ENCODE measurements at places on chromosomes 5 and 9.
A peak's percentile ranks its signal among the peaks of the same experiment; 100 is the strongest.

DNA sequence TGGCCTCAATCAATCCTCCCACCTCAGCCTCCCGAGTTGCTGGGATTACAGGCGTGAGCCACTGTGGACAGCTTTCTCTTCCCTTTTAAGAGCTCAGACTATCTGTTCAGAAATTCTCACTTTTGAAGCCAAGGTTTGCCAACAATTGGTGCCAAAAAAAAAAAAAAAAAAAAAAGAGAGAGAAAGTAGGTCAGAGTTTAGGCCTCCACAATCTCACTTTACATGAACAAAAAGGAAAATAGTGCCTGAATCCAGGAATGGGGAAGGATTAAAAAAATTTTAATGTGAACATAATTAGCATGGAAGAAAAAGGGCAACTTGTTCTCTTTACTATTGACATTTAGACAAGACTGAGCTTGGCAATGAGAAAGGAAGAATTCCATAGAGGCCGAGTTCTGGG is 94.1 kb downstream of the NSG2 start:
- DNase-seq, result no peak

- no peak for DNase-seq
Measured at GRCh38 chr9:78122631-78123030, 91.0 kb upstream of the GNAQ start.

DNA sequence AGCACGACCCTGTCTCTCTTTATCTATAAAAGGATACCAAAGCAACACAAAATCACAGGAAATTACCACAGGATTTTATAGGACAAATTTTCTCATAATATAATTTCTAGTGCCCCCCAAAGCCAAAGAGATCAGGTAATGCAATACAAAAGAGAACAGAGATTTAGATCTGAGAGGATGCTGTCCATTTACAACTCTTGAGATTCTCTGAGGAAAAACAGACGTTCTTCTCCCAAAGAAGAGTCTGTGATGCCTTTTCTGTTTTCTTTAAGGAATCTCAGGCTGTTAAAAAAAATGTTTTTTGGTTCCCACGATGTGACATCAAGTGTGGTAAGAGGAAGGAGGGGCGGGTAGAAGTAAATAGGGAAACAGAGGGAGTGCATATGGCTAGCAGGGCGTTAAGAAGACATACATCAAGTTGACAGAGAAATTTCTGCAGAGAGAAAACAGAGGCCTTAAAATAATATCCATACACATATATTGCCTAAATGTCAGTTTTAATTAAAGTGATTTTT is 274.7 kb downstream of the YTHDC2 start:
- no peak for DNase-seq

DNA sequence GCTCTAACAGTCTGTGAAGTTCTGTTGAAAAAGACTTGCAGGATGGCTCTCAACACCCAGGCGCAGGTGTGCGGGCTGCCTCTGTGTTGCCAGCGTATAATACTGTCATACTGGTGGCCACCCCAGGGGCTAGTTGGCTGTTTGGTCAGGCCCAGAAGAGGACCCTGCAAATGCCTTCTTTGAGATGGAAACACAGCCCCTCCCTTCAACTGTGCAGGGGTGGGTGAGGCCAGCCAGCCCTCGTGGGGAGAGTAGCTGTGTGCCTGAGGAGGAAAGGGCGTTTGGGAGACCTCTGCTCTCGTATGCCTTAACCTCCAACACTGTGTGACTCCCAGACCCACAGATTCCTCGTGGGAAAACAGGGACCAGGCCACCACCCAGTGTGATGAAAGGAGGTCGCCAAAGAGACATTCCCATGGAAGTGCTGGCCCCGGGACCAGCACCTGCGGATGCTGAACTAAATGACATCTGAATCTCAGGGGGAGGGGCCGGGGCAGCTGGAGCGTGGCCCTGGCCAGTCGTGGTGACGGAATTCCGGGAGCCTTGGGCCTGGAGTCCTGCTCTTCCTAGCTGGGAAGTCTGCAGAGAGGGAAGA is 11.3 kb upstream of the SCGB3A1 start:
- DNase-seq, result no peak

DNA sequence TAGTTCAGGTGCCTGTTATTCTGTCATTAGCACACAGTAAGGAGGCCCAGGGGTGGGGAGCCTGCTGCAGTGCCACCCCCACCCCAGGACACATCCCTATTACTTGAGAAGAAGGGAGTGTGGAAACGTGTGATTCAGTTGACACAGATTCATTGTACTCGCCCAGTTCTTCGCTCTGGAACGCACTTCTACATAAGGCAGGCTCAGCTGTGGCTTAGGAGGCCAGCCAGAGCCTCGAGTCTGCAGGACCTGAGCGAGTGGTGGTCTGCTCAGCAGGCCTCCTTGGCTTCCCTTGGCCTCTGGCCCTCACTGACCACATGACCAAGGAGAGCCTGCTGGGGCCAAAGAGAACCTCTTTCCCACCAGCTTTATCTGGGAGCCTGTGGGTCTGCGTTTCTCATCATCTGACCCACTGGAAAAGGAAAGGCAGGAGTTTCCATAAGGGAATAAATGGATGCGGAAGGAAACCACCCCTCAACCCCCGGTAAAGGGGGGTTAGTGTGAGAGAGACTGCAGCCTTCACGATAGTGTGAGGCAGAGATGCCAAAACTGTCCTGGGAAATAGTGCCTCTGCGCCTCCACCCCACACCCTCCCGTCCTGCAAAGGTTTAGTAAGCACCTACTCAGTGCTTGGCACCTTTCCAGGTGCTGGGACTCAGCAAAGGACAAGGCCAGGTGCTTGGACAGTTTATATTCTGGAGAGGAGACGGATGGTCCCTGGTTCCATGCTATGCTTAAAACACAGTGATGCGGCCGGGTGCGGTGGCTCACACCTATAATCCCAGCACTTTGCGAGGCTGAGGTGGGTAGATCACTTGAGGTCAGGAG is 73.7 kb downstream of the PPARGC1B start:
- DNase-seq, result no peak

- DNase-seq, result no peak
Measured at GRCh38 chr5:8349855-8350254, 480.9 kb downstream of the MTRR start.

- no peak for DNase-seq
Measured at GRCh38 chr9:124583134-124583533, 75.9 kb upstream of the NR5A1 start.

GRCh38 chr9:84151640-84152039 is 171.0 kb downstream of the RMI1 start:
- DNase-seq, result no peak

DNA sequence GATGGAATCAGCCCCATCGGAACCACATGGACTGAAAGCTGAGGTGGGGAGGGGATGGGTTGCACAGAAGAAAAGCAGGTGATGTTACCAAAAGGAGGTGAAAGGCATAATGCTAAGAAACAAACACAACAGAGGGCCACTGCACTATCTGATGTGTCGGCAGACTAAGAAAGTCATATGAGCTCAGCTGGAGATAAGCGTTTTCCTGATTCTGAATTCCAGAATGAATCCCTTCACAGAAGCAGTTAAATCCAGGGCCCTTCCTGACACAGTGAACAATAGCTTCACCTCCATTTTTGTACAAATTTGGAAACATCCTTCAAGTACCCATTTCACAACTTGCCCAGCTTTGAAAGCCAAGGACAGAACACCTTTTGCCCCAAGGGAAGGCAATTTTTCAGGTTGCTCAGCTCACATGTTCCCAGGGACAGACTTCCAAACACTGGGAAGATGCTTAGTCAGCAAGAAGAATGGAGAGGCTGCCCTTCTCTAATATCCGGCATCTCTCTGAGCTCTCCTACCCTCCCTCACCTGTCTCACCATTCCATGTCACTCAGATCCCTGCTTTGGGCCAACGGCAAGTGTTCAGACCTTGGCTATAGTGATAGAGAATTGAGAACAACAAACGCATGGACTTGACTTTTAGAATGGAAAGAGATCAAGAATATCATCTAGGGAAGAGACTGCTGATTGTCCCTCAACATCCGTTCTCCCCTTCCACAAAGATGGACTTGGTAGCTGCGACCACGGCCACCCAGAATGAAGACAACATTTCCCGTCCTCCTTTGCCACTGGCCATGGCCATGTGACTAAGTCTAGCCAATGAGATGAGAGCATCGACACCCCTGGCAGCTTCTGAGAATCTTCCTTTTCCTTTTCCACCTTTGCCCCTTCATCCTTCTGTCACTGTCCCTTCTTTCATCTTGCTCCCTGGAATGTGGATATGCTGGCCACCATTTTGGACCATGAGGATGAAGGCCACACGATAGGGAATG is 68.6 kb upstream of the IL17B start:
- no peak for DNase-seq

GRCh38 chr5:40547557-40547956 is 132.2 kb upstream of the PTGER4 start:
- DNase-seq, result no peak

- no peak for DNase-seq
Measured at GRCh38 chr5:173689171-173689736, 72.8 kb upstream of the BOD1 start.

GRCh38 chr5:373710-374602 is 52.4 kb downstream of the AHRR start:
- DNase-seq, result peak; percentile 84

DNA sequence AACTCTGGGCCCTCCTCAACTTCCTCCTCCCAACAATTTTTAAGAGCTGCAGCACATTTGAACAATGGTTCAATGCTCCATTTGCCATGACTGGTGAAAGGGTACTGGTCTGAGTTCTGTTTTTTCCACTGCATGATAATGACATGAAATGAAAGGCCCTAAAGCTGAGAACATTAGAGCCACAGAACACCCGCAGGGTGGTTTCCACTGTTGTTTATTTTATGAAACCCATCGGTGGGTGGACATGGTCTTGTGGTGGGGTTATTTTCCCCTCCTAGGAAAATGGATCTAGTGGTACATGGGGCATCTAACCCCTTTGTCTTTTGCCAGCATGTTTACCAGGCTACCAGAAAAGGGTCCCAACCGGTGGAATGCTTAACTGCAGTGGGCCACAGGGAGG is 71.8 kb downstream of the SMARCA2 start:
- no peak for DNase-seq

DNA sequence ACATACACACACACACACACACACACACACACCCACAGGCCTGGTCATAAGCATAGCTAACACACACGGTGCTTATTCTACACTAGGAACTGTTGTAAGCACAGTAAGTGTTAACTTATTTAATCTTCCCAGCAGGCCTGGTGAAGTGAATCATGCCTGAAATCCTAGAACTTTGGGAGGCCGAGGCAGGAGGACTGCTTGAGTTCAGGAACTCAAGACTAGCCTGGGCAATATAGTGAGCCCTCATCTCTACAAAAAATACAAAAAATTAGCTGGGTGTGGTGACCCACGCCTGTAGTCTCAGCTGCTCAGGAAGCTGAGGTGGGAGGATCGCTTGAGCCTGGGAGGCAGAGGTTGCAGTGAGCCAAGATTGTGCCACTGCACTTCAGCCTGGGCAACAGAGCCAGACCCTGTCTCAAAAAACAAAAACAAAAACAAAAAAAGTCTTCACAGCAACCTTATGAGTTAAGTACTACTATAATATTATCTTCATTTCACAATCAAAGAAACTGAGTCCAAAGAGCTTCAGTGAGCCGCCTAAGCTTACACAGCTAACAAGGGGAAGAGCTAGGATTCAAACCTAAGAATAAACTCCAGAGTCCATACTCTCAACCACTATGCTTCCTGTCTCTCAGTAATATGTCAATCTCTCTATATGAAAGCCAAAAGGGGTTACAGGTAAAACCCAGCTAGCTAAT is 2.3 kb downstream of the MEGF9 start:
- DNase-seq, result no peak

DNA sequence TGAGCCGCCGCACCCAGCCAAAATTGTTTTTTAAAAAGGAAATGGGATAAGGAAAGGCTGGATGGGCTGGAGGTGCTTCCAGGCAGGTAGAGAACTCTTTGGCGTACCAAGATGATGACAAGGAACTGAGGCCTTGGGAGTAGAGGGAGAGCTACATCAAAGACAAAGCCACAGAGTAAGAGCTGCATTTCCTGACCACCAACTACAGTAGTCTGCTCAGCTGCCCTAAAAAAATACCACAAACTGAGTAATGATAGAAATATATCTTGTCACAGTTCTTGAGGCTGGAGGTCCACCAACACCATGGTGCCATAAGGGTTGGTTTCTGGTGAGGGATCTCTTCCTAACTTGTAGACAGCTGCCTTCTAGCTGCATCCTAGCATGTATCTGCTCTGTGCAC is 8.2 kb downstream of the OR1K1 start:
- no peak for DNase-seq

DNA sequence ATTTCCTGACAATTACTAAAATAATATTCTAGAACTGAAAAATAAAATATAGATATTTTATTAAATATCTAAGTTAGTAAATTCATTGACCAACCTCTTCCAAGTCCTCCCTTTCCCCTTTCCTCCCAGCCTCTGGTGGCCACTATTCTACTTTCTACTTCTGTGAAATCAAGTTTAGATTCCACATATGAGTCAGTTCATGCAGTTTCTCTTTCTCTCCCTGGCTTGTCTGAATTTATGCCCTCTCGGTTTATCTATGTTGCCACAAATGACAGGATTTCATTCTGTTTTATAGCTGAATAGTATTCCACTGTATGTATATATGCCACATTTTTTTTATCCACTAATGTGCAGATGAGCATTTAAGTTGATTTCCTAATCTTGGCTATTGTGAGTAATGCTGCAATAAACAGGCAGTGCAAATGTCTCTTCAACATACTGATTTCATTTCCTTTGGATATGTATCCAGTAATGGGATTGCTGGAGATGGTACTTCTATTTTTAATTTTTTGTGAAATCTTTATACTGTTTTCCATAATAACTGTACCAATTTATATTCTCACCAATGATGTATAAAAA is 52.3 kb downstream of the WDR36 start:
- no peak for DNase-seq

DNA sequence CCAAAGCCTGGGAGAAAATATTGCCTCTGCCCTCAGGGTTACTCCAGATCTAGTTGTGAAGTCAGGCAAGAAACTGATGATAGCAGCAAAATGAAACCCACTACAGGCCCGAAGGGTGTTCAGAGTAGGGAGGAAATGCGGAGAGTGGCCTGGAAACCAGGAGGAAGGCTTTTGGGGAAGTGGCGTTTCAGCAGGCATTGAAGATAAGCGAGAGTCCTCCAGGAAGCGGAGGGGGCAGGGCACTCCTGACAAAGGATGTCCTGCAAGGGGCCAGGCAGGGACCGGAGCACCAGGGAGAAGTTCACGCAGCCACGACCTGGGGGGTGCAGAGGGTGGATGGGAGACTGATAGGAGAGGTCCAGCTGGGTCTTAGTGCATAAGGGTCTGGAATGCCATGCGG is 7.8 kb upstream of the FOXI1 start:
- DNase-seq, result no peak

- DNase-seq, result no peak
Measured at GRCh38 chr5:163724305-163724704, 218.9 kb downstream of the MAT2B start.

DNA sequence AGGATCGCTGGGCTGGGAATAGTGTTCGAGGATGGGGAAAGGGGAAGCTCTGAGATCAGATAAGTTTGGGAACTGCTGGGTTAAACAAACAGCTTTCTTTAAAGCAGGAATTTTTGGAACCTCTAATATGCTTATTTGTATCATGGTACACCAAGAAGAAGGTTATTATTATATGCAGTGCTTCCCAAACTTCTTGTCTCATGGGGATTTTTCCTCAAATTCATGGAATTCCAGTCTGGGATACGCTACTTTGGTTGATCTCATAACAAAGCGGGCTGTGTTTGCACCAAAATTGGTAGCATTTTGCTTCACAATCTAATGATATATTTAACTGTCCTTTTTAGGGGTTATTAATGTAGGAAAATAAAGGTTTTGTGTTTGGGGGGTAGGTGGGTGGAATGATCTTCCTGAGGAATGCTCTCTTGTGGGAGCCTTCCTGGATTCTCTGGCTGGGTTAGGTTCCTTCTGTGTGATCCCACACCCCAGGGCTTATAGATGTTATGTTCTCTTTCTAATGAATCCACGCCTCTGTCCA is 116.2 kb upstream of the PANK3 start:
- no peak for DNase-seq

- no peak for DNase-seq
Measured at GRCh38 chr5:165996201-165996875, 2295.1 kb upstream of the WWC1 start.
